ENCODE measurements at places on chromosomes 16 and 17. TPM values are rescaled to one million over a fixed set of nuclear protein-coding genes. Genes with fewer than 3 reads are reported as not detected.

The GAS2L2 gene
- total RNA-seq, result not detected

The ST6GALNAC2 gene
- not detected for total RNA-seq

The CD300E gene
- not detected for total RNA-seq

The ANKRD40CL gene
- not detected for total RNA-seq

The MEIOB gene
- total RNA-seq, result not detected

The TVP23B gene
- total RNA-seq, result 30.8 TPM

The SHISA6 gene
- not detected for total RNA-seq

The IGSF6 gene
- not detected for total RNA-seq

The PRR11 gene
- 74.5 TPM for total RNA-seq

The SCGB1C2 gene
- total RNA-seq, result not detected

The ARL6IP1 gene
- total RNA-seq, result 120 TPM

DNA sequence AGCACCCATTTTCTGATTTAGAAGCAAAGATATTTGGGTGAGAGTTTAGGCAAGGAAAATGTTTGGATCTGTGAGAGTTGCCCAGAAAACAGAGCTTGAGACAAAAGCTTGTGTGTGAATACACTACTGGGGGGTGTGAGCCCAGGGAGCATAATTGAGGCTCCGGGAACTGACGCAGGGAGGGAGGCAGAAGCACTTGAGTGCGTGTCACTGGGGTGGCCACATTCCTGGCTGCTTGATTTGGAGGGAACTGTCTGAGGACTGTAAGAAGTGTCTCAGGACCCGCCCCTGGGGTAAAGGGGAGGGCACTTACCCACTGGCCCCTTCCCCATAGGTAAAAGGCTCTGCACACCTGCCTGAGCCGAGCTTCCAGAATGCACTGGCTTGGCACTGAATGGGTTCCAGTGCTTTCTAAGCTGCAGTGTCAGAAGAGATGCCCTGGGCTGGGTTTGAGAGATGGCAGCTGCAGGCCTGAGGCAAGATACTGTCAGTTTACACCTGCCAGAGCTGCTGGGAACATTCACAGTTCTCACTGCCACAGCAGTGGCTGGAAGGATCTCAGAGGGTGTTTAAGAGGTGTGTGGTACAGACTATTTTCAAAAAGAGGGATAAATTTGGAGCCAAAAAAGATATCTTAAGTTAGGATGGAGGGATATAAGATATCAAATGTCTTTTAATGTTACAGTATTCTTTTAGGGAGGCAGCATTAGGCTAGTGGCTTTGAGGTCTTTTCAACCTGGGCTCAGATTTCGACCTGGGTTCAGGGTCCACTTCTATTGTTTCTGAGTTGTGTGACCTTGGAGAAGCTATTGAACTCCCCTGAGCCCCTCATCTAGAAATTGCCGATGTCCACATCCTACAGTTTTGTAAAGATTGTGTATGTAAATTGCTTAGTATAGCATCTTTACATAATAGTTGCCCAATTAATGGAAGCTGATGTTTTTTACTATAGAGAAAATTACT, 6.9 kb upstream of the TEX2 start:
- no peak for ATAC-seq

DNA sequence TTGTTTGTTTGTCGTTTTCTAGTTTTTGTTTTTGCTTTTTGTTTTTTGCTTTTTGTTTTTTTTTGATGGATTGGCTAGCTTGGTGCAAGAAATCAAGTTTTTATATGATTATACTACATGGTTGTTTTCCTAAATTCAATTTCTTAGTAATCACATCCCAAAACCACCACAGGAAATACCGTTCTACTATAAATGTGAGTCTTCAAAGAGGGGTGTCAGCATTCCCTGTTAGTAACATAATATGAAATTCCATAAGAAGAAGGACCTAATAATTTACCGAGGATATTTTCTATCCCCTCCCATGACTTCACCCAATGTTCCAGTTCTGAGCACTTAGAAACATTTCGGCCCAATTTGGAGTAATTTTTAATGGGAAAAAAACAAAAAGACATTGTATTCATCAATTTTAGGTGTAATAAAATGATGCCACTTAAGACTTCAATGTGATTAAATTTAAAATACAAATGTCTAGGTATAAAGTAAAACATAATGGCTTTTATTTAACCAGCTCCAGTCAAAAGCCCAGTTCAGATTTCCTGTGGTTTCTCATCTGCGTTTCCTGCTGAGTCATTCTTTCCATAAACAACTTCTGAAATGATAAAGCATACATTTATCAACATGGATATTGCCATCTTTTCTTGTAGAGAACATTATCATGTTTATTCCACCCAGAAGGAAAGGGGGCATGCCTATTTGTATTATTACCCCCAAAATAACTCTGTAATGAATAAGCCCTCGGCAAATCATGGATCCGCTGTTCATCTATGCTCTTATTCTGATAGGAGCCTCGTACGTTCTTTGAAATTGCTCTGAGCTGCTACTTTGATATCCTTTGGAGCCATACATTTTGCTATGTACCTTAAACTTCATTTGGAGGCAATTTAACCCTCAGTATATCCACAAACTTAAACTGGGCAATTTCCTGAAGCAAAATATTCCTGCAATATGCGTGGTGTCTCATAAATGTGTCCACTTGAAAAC, 28.1 kb downstream of the HSBP1 start:
- ATAC-seq, result peak; percentile 43

DNA sequence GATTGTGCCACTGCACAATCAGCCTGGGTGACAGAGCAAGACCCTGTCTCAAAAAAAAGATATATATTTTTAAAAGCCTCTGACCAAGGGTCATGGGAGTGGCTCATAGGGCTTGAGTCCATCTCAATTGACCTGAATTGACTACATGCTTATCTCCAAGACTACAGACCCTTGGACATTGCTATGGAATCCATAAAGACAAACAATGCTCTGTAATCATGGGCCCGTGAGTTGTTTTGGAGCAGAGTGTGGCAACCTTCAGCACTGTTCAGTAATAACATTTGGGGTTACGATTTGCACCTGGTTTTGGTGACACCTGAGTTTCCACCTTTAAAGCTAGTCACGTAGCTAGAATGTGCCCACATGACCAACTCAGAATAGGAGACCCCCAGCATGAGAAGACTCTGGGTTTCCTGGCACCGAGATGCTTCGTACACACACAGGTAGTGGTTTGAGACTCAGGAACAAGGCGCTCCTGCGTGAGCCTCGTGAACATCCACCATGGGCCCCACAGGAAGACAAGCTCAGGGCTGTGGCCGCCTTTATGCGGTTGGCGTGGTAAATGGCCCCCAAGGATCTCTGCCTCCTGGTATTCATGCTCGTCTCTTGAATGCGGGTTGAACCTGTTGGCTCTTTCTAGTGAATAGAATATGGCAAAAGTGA, 66.6 kb upstream of the RPH3AL start:
- no peak for ATAC-seq

- ATAC-seq, result peak; percentile 48
Observed at GRCh38 chr17:81832608-81833159, 407 bp downstream of the MCRIP1 start.

DNA sequence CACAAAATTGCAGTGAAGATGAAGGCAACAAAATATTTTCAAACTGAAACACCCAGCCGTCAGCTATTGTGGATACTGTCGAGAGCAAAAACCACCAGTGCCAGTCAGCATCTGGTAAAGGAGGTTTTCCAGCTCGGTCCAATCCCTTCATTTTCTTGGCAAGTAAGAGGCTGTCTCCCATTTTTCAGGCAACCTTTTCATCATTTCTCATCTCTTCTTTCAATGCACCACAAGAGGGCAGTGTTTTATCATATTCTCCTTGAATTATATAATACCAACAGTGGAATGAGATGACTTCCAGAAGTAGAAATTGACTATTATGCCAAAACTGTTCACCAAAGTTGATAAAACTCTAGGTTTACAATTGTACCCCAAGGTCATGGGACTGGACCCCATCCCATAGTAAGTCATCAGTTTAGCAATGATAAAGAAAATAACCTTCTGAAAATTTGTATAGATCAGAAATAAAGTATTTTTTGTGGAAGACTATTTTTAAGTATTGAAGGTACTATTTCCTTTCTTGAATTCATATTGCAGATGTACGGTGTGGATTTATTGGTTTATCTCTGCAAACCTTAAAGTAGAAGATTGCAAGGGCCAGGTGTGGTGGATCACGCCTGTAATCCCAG, 16.8 kb downstream of the NQO1 start:
- peak; percentile 34 for ATAC-seq

- ATAC-seq, result no peak
Observed at GRCh38 chr17:78842881-78843565, 2.4 kb upstream of the USP36 start.

GRCh38 chr17:75241143-75241430, 20.3 kb downstream of the GGA3 start:
- ATAC-seq, result no peak

DNA sequence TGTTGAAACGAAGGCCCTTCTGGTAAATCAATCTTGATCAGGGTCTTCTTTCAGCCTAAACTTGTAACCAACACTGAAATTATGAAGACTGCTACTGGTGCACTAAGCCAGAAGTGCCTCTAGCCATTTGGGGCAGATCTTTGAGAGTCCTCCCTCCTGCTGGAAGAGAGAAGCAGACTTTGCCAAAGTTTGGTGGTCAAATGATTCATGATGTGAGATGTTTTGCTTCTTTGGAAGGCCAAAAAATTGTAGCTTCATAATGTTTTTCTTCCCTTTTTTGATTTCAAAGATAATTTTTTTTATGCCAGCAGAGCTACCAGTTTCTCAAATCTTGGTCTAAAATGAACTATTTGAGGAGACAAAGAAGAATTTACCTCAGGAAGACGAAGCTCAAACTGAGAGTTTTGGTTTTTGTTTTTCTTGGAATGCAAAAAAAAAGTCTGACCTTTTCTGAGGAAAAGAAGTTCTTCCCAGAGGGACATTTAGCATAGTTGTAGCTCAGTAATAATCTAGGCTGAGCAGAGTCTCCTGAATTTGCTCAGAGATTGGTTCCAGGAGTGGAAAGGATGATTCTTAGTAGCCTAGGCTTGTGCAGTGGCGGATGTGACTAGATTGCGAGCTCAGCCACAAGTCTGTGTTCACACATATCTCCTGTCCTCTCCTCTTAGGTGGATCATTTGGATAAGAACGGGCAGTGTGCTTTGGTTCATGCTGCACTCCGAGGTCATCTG, 50.9 kb downstream of the CYB561 start:
- peak; percentile 56 for ATAC-seq

DNA sequence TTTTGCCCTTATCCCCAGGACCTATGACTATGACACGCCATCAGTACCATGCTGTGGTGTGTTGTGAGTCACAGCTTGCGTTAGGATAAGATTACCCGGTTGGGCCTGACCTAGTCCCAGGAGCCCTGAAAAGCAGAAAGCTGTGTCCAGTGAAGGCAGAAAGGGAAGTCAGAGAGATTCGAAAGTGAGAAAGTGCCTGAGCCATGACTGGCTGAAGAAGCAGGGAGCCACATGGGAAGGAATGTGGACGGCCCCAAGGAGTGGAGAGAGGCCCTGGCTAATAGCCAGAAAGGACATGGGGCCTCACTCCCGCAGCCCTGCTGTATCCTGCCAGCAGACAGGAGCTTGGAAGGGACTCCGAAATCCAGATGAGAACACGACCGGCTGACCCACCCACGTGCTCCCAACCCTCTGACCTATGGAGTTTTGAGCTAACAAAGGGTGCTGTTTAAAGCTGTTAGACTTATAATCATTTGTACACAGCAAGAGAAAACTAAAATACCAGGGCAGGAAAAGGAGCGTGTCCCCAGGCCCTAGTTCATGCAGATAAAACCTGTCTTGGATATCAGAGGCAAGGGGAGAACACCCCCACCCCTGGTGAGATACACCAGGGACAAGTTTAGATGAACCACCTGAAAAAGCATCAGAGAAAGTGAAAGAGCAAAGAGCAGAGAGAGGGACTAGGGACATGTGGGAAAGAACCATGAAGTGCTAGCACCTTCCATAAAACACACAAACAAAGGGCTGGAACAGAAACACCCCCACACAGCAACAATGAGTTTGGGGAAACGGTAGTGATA, 115.3 kb downstream of the SLC39A11 start:
- ATAC-seq, result peak; percentile 46

- no peak for ATAC-seq
Observed at GRCh38 chr17:33214996-33215395, 78.1 kb downstream of the ASIC2 start.

- ATAC-seq, result no peak
Observed at GRCh38 chr16:1621851-1622250, 9.7 kb downstream of the CRAMP1 start.

DNA sequence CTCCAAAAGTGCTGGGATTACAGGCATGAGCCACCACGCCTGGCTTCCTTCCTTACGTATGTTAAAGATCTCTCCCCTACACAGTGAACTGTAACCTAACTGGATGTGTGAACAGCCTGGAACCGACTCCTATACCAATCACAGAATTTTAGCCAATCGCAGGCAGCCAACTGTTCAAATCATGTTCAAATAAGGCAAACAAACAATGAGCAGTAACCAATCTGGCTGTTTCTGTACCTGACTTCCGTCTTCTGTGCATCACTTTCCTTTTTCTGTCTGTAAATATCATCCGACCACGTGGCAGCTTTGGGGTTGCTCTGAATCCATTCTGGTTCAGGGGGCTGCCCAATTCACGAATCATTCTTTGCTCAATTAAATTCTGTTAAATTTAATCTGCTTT, 27.5 kb downstream of the TEKT5 start:
- no peak for ATAC-seq

GRCh38 chr17:46264456-46265198, 30.3 kb upstream of the LRRC37A start:
- peak; percentile 37 for ATAC-seq

DNA sequence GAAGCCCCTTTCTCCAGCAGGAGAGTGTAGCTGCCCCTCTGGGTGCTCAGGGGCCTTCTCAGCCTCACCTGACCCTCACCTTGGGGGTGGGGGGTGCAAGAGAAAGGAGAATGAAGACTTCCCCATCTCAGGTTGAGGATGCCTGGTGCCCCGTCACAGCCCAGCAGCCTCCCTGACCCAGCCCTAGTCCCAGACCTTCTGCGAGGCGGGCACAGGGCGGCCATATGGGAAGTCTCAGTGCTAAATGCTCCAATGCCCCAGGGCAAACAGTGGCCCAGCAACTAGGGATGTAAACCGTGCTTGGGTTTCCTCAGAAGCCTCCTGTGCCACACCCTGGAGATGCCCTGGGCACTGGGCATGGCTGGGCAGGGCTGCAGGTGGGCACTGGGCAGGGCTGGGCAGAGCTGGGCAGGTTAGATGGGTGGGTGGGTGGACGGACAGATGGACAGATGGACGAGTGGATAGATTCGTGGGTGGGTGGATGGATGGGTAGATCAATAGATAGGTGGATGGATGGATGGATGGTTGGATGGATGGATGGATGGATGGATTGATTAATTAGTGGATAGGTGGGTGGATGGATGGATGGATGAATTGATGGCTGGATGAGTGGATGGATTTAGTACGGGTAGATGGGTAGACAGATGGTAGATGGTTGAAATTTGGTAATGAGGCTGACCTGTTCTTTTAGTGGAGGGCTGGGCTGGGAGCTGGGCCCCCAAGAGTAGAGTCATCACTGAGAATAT, 16.8 kb downstream of the TPSD1 start:
- ATAC-seq, result no peak

- no peak for ATAC-seq
Observed at GRCh38 chr16:85461814-85462713, 151.1 kb upstream of the GSE1 start.

- no peak for ATAC-seq
Observed at GRCh38 chr17:34163646-34164045, 91.4 kb upstream of the CCL2 start.

GRCh38 chr16:23504453-23505179, 5.7 kb downstream of the GGA2 start:
- peak; percentile 97 for ATAC-seq

GRCh38 chr17:7475764-7476422, 3.5 kb downstream of the ZBTB4 start:
- ATAC-seq, result no peak
